ENCODE measurements at places on chromosomes 2 and 18.

GRCh38 chr18:25705650-25706049 is 353.7 kb upstream of the ZNF521 start:
- DNase-seq: no peak

DNA sequence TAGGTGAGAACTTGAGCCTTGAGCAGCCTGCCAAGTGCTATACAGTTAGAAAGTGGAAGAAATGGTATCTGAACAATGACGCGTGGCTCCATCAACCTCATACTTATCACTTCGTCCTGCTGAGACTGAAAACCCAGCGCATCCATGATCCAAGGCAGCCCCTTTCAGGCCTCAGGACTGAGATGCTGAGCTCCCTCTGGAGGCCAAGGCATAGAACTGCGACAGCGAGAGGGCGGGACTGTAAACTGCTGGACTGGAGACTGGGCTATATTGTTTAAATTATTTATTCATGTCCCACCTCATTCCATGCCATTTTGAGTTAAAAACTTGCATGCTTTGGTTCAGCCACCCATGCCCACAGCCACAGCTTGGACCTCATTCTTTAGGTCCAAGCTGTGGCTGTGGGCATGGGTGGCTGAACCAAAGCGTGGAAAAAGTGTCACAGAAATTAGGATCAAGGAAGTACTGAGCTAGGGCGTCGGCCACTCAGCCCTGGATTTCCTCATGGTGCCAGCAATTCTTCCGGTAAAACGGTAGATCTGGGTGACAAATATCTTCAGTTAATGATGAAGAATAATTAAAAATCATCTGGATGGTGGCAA is 195.5 kb downstream of the L3MBTL4 start:
- DNase-seq: no peak

DNA sequence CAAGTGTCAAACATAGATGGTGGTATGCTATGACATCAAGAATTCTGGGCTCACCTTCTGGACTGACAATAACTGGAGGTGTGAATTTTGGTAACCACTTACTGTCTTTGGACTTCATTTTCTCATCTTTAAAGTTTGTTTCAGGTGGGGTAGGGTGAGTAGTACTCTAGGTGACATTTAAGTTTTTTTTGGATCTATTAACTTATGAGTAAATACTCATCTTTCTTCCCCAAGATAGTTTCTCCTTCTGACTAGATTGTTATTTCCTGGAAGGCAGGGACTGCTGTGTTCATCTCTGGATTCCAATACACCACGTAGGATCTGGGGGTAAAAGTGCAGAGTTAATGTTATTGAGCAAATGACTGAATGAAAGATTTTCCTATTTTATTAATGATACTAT is 55.9 kb downstream of the ICOS start:
- DNase-seq: no peak

GRCh38 chr2:70994009-70994698 is 519 bp downstream of the TEX261 start:
- DNase-seq: peak; percentile 45

DNA sequence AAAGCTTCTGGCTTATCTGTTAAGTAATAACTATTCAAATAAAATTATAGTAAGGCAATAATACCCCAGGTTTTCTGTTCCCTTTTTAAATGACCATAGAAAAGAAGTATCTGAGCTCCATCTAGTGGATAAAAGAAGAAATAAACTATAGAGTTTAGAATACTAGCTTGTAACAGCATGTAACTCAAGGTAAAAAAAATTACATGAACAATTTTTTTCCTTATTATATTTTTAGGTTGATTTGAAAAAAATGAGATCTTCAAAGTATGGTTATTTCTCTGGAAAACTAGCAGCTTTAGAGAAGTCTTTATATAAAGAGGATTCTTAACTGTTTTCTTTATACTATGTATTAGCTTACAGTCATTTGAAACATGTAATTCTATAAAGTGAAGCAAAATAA is 58.1 kb downstream of the NCKAP1 start:
- DNase-seq: no peak

GRCh38 chr2:24730481-24730880 is 62.7 kb downstream of the PTRHD1 start:
- no peak for DNase-seq

- no peak for DNase-seq
Measured at GRCh38 chr2:24179683-24180082, 4.8 kb downstream of the FAM228A start.

GRCh38 chr18:47748847-47749599 is 181.4 kb downstream of the SMAD2 start:
- DNase-seq: peak; percentile 74

GRCh38 chr2:43328832-43329231 is 102.4 kb upstream of the ZFP36L2 start:
- no peak for DNase-seq

DNA sequence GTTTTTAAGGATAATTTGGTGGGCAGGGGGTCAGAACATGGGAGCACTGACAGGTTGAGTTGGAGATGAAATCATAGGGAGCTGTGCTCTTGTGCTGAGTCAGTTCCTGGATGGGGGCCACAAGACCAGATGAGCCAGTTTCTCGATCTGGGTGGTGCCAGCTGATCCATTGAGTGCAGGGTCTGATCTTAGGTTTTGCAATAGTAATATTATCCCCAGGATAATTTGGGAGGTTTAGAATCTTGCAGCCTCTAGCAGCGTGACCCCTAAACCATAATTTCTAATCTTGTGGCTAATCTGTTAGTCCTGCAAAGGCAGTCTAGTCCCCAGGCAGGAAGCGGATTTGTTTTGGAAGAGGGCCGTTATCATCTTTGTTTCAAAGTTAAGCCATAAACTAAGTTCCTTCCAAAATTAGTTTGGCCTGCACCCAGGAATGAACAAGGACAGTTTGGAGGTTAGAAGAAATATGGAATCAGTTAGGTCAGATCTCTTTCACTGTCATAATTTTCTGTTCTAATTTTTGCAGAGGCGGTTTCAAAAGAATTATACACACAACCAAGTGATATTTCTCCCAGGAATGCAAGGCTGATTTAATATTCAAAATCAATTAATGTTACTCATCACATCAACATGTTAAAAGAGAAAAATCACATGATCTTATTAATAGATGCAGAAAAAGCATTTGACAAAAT is 23.0 kb downstream of the DBI start:
- peak; percentile 76 for DNase-seq

DNA sequence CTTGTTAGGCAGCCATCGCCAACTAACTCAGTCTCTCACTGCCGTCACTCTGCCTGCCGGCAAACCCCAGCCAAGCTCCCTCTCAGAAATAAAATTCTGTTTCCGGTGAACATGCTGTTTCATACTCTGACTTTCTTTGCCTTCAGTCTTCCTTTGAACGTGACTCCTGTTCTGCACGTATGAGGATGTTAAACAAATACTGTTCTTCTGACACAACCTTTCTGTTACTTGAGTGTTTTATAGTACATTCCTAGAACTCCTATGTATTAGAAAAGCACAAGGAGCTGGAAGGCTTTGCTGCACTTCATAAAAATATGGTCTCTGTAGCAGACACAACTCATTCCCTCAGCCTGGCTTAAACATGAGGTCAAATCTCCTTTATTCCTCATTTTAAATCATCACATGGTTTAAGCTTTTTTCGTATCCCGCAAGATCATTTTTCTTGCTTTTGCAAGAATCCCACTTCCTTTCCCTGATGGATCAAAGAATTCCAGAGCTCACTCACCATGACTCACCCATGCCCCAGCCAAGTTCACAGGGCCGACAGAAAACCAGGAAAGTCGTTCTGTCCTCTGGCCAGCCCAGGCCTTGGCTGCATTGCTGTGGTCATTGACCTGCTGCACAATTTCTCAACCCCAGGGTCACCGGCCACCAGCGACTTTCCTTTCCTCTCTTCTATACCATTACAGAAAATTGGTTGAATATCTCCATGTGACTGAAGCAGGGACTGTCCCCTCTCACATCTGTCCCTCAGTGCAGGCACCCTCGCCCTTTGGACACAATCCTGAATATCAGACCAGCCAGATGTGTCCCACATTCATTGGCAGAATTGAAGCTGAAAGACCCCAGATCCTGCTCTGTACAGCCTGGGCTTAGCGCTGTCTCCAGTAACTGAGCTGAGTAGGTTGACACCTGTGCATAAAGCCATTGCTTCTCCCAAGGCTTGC is 183.1 kb upstream of the ARL4C start:
- DNase-seq: peak; percentile 58

- DNase-seq: peak; percentile 53
Measured at GRCh38 chr18:23357996-23358594, 95.0 kb upstream of the RIOK3 start.

DNA sequence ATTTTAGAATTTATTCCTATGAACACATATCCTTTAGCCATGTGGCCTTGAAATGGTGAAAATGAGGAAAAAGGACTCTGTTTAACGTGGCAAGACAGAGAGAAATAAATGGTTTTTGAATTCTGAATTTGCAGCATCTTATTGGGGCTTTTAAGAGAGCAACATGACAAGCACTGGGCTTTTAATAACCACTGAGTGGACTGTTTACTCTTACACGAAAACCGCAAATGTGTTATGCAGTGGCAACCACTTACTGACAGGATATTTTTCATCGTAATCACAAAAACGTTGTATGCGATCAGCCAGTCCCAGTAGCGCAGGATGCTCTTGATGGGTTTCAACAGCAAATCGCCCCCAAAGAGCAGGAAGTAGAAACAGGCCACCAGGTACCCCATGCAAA is 226.6 kb downstream of the NAPG start:
- DNase-seq: no peak

GRCh38 chr2:119174993-119175347 is 16.4 kb upstream of the C1QL2 start:
- no peak for DNase-seq

DNA sequence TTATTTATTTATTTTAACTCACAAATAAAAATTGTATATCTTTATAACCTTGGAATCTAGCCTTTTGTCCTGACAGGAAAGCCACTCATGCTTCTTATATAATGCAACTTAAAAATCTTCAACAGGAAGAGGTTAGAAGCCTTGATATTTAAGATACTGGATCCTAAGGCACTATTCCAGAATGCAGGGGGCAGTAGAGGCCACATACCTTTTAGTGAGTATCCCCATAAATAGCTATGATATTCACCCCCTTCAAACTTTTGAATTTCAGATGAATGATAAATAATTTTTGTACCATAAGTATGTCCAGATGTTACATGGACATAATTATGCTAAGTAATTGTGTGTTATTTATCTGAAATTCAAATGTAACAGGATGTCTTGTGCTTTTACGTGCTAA is 592.7 kb upstream of the VRK2 start:
- DNase-seq: no peak

DNA sequence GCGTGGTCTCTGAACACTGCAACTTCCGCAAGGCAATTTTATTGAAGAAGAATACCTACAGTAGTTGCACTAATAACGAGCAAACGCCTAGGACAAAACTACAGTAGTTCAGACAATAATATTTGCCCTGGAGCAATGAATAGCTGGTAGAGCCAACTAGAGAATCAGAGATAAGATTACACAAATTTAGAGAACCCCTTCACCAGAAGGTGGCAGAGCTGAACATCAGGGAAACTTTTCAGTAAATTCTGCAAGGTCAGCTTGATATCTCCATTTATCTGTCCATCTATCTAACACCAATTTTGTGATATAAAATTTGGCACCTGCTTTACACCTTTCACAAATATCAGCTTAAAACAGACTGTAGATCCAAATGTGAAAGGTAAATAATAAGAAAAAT is 43.8 kb downstream of the CDH19 start:
- DNase-seq: no peak

GRCh38 chr2:218962859-218963492 is 3.5 kb downstream of the CDK5R2 start:
- DNase-seq: peak; percentile 65

DNA sequence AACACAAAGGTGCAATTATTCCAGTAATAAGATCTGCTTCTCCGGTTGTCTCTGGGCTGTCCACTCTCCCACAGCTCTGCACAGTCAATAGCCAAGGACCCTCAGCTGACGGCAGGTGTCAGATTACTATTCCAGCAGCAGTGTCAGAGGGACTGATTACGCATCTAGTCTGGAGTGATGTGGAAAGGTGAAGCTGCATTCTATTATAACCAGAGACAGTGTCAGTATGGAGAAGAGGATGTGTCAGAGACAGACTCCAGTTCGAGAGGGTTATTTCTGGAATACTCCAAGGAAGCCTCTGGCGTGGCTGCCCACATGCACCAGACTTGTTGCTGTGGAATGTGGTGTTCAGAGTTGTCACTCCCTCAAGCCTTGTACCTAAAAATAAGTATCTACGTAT is 163.6 kb upstream of the TMEM200C start:
- DNase-seq: no peak

GRCh38 chr2:178990533-178991241 is 59.2 kb downstream of the CCDC141 start:
- no peak for DNase-seq

GRCh38 chr2:143615562-143615961 is 486.3 kb downstream of the ARHGAP15 start:
- DNase-seq: no peak

GRCh38 chr2:113169002-113169530 is 4.7 kb upstream of the PSD4 start:
- DNase-seq: no peak

DNA sequence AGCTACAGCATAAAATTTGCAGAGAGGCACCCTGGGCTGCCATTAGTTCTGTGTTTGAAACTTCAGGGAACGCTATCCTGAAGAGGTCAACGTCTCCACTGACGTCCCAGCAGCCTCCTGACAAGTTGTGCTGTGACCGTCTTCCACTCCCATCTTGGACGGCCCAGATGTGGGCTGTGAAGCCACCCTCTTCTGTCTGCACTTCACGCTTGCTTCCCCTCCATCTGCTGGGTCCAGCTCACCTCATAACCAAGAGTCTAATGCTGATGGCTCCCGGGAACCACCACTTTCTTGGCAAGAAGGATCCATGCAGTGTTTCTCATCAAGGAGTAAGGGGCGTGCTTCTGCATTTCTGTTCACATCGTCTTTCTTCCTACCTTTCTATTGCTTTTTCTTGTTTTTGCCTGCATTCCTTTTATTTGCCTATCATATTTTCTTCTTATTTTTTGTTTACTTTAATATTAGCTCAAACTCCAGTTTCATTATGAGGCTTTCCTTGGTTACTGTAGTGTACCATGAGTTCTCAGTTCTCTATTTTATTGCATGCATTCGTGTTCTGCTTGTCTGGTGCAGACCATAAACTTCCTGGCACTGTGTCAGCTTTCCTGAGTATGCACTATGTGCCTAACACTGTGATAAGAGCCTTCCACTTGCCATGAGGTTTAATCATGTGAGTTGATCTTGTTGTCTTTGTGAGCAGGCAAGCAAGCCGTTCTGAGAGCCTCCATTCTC is 631.8 kb upstream of the RAB6C start:
- no peak for DNase-seq
